ENCODE measurements at places on chromosomes 7 and 10. TPM values are rescaled to one million over a fixed set of nuclear protein-coding genes. Genes with fewer than 3 reads are reported as not detected.

Gene ELFN1
- not detected for total RNA-seq

DNA sequence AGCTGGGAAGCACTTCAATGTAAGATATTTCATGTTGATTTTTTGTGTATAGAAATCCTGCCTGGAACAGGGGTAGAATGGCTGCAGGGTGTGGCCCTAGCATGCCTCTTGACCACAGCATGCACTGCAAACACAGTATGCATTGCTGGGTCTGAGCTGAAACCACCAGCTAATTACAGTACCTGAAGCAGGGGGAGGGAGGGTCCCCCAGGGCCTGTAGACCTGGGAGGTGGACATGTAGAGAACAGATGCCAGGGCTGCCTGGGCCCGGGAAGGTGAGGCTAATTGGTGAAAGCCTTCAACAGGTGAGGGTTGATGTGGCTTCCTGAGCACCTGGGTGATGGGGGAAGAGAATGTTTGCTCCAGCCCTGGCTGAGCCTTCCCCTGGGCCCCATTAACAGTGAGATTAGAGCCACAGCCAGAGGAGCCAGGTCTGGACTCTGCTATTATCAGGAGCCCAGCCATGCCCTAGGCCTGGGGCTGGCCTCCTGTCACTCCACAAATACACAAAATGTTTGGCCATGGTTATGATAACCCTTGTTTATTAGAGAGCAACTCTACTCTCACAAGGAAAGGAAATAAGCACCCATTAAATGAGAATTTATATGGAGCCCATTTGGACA is 83.3 kb downstream of the PLXNA4 start:
- H3K27me3 ChIP-seq = no peaks in the 10 kb centered on the region
- no peaks in the 10 kb centered on the region for H3K4me1 ChIP-seq
- H3K36me3 ChIP-seq = no peaks in the 10 kb centered on the region
- no peak overlapping the region for H3K4me3 ChIP-seq

Gene NDUFA5
- total RNA-seq = 44.6 TPM

DNA sequence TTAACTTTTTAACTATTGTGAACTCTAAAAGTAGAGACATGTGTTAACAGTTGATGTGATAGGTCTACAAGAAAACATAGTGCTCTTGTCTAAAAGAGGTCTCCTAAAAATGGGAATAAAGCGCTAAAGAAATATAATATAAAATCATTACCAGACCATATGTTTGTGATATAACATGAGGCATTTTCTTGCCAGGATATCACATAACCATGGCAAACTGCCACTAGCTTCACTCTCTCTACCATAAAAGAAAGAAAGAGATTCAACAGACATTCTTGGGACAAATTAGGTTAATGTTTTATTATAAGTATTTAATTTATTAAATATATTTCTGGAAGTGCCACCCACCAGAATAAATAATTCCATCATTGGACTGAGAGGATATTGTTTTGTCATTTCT is 115.0 kb downstream of the TMEM26 start:
- H3K36me3 ChIP-seq = no peaks in the 10 kb centered on the region
- H3K27me3 ChIP-seq = no peaks in the 10 kb centered on the region
- no peak overlapping the region for H3K4me3 ChIP-seq
- no peak for DNase-seq

DNA sequence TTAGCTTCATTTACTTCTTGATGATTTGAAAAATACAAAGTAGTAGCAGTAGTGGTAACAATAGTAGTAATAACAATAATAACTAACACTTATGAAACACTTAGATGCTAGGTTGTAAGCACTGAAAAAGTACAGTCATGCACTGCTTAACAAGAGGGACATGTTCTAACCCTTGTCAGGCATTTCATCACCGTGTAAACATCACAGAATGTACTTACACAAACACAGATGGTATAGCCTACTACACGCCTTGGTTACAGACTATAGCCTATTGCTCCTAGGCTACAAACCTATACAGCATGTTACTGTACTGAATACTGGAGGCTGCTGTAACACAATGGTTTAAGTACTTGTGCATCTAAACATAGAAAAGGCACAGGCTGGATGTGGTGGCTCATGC is 60.6 kb downstream of the PUS7 start:
- H3K4me1 ChIP-seq = no peaks in the 10 kb centered on the region
- H3K27me3 ChIP-seq = no peaks in the 10 kb centered on the region
- no peak overlapping the region for H3K27ac ChIP-seq
- H3K4me3 ChIP-seq = no peak overlapping the region
- DNase-seq = no peak

DNA sequence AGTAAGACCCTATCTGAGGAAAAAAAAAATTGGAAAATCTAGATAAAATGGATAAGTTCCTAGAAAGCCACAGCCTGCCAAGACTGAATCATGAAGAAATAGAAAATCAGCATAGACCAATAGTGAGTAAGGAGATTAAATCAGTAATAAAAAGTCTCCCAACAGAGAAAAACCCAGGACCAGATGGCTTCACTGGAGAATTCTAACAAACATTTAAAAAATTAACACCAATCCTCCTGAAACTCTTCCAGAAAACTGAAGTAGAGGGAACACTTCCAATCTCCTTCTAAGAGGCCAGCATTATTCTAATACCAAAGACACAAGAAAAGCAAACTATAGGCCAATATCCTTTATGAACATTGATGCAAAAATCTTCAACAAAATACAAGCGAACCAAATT is 8.8 kb upstream of the LIMK1 start:
- no peak overlapping the region for H3K4me3 ChIP-seq
- H3K27me3 ChIP-seq = no peaks in the 10 kb centered on the region
- DNase-seq = no peak
- no peak overlapping the region for H3K27ac ChIP-seq
- H3K4me1 ChIP-seq = no peaks in the 10 kb centered on the region
- no peaks in the 10 kb centered on the region for H3K36me3 ChIP-seq

DNA sequence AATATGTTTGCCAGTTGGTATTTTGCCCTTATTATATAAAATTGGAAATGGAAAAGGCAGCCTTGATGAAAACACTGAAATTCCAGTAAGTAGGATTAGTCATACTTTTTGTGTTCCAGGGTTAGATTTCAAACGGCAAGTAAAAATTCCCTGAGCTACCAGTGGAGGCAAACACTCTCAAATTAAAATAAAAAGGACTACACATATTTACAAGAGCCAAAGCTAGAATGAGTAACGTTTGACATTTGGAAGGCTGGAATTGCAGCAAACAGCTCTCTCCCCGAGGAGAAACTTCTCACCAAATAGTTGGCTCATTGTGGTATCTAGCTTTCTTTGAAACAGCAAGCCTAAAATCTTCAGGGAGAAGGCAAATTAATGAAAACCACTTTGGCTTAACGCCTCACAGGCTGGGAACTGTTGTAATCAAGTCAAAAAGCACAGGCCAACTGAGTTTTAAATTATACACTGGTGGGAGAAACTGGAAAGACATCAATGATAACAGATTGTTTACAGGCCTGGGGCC is 288.4 kb downstream of the SNX13 start:
- H3K27me3 ChIP-seq = no peaks in the 10 kb centered on the region
- DNase-seq = no peak
- no peaks in the 10 kb centered on the region for H3K4me1 ChIP-seq
- no peak overlapping the region for H3K4me3 ChIP-seq
